Lower lobe of right lung (tissue), 2 donors: ENCODE measurements at places on chromosomes 3 and 15.

GRCh38 chr3:52393131-52393807 lies 51.6 kb downstream of the SEMA3G start:
- peaks cover 37% of the 10 kb centered on the region for H3K36me3 ChIP-seq
- H3K4me1 ChIP-seq, result no peaks in the 10 kb centered on the region
- H3K27me3 ChIP-seq, result no peaks in the 10 kb centered on the region
- peak; percentile 20 for DNase-seq
- H3K27ac ChIP-seq, result no peak overlapping the region
- H3K4me3 ChIP-seq, result no peak overlapping the region

DNA sequence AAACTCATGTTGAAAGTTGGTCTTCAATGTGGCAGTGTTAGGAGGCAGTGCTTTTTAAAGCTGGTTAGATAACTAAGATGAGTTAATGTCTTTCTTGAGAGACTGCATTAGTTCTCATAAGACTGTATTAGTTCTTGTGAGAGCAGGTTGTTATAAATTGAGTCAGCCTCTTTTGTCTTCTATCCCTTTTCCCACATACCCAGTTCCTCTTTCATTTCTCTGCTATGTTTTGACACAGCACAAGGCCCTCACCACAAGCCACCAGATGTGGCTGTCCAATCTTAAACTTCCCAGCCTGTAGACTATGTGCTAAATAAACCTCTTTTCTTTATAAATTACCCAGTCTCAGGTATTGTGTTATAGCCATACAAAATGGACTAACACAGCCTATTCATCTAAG lies 94.6 kb upstream of the SNTN start:
- H3K36me3 ChIP-seq, result no peaks in the 10 kb centered on the region
- H3K27me3 ChIP-seq, result no peaks in the 10 kb centered on the region
- no peaks in the 10 kb centered on the region for H3K4me1 ChIP-seq

GRCh38 chr15:75688831-75689230 lies 23.8 kb downstream of the CSPG4 start:
- no peak overlapping the region for H3K27ac ChIP-seq
- no peak overlapping the region for H3K4me3 ChIP-seq
- H3K27me3 ChIP-seq, result no peaks in the 10 kb centered on the region
- H3K4me1 ChIP-seq, result peaks cover 8% of the 10 kb centered on the region
- no peaks in the 10 kb centered on the region for H3K36me3 ChIP-seq

DNA sequence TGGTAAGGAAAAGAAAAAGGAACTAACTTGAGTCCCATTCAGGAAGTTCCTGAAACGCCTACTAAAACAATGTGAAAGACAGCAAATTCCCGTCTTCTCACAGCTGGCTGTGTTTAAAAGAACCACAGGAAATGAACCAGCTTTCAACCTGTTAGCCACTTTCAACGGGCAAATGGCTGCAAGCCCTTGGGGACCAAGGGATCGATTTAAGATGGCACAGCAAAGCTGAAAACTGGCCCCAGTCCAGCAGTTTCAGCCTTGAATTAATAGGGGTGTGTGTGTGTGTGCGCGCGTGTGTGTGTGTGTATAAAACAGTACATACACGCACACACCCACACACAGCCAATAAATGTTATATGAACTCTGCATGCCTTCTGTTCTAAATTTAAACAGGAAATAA lies 168.7 kb upstream of the TMCO5A start:
- H3K36me3 ChIP-seq, result no peaks in the 10 kb centered on the region
- DNase-seq, result no peak
- peaks cover 15% of the 10 kb centered on the region for H3K4me1 ChIP-seq
- no peak overlapping the region for H3K27ac ChIP-seq
- no peaks in the 10 kb centered on the region for H3K27me3 ChIP-seq

- H3K36me3 ChIP-seq, result no peaks in the 10 kb centered on the region
- H3K4me3 ChIP-seq, result no peak overlapping the region
- H3K27ac ChIP-seq, result no peak overlapping the region
- no peak for DNase-seq
- H3K4me1 ChIP-seq, result no peaks in the 10 kb centered on the region
These were observed 103.7 kb downstream of the AQP9 start for GRCh38 chr15:58241872-58242271.

DNA sequence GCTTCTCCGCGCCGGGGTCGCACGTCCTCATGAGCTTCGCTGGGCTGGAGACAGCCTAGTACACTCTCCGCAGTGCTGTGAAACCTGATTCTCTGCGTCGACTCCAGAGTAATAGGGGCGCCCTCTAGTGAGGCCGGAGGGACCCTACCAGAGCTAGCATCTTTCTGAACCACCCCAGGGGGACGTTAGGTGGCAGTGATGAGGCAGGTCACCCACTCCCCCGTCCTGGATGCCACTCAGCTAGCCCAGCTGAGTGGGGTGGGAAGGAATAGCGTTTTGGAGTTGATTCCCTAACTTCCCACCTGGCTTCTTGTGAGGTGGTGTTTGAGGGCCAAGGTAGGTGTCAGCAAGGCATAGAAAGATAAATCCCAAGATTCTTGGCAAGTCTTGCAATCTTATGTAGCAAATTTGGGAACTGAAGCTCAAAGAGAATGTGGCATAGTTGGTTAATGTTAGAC lies 4.0 kb downstream of the DUOXA2 start:
- peak overlapping the region; percentile 26 for H3K4me3 ChIP-seq
- peak; percentile 86 for DNase-seq
- peaks cover 31% of the 10 kb centered on the region for H3K4me1 ChIP-seq
- H3K27ac ChIP-seq, result no peak overlapping the region
- H3K27me3 ChIP-seq, result peaks cover 64% of the 10 kb centered on the region
- peaks cover 8% of the 10 kb centered on the region for H3K36me3 ChIP-seq

DNA sequence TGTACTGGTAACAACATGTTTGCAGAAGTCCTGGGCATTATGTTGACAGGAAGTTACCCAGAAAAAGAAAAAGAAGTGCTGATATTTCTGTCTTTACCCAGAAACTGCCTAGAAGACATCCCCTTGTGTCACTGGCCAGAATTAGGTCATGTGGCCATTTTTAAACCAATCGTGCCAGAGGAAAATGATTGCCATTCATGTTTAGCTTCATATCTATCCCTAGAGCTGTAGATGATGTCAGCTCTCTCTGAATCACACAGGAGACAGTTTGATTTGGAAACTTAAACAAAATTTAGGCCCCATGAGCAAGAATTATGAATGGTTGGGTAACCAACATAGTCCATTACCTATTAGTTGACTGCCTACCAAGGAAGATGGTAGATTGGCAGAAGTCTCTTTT lies 8.9 kb upstream of the PLOD2 start:
- H3K4me3 ChIP-seq, result no peak overlapping the region
- H3K36me3 ChIP-seq, result no peaks in the 10 kb centered on the region
- H3K27me3 ChIP-seq, result no peaks in the 10 kb centered on the region
- H3K27ac ChIP-seq, result no peak overlapping the region
- no peaks in the 10 kb centered on the region for H3K4me1 ChIP-seq

GRCh38 chr3:188446014-188446413 lies 292.1 kb downstream of the LPP start:
- no peak overlapping the region for H3K4me3 ChIP-seq
- H3K4me1 ChIP-seq, result no peaks in the 10 kb centered on the region
- no peak for DNase-seq
- no peaks in the 10 kb centered on the region for H3K27me3 ChIP-seq

- no peak overlapping the region for H3K27ac ChIP-seq
- no peaks in the 10 kb centered on the region for H3K27me3 ChIP-seq
- H3K4me3 ChIP-seq, result no peak overlapping the region
- DNase-seq, result no peak
These were observed 596.1 kb downstream of the OTOL1 start for GRCh38 chr3:162092751-162093150.

GRCh38 chr3:155112661-155113389 lies 32.7 kb downstream of the MME start:
- no peak for DNase-seq
- H3K27ac ChIP-seq, result no peak overlapping the region
- H3K4me1 ChIP-seq, result no peaks in the 10 kb centered on the region
- H3K36me3 ChIP-seq, result no peaks in the 10 kb centered on the region

DNA sequence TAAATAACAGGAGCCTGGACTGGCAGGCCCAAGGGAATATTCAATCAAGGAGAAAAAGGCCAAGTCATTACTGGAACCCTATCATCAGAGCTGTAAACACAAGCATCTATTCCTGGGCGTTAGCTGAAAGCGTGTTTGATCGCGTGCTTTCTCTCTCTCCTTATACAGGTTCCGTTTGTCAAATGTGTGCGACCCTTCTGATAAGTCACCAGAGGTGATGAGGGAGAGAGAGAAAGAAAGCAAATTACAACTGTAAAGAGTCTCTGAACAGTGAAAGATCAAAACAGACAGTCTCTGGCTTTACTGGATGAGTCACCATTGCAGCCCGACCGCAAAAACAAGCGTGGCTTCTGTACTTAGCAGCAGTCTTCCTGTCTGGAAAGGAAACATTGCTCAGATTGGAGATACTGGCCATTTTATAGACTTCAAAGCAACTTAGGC lies 39.5 kb upstream of the TPRG1 start:
- H3K4me1 ChIP-seq, result peaks cover 8% of the 10 kb centered on the region
- H3K27me3 ChIP-seq, result no peaks in the 10 kb centered on the region
- peak; percentile 65 for DNase-seq
- no peak overlapping the region for H3K4me3 ChIP-seq
- no peaks in the 10 kb centered on the region for H3K36me3 ChIP-seq

DNA sequence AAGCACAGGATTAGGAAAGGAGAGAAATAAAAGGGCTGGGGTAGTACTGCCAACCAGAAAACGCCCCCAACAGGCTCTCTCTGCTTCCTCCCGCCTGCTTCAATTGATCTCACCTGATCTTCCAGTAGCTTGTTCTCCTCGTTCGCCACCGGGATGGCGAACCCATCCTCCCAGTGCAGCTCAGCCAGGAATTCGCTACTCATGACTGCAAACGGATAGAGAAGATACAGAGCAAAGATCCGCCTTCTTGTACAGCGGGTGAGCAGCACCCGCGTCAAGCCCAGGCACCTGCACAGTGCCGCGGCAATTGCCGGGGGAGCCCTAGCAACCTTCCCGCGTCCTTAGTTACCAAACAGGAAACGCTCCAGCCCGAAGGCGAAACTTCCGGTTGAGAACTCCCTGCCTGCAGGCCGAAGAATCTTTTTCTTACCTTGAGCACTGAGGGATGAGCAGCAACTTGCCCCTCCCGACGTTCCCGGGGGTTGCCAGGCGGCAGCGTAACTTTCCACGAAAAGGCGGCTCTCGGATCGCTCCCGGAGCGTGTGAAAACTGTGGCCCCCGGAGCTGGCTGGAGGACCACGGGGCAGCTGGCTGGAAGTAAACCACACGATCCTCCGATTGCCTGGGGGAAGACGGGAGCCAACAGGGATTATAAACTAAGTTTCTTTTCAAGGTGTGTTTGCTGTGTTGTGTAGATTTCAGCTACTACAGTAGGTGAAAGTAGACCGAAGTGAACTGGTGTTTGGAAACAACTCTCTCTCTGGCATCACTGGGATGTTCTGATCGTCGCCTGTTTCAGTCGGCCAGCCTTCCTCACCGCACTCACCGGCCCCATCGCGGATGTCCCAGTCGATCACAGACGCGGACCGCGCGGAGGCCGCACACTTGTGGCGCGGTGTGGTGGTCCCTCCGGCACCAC lies at the start of gene CCDC39:
TSS of gene CCDC39 (minus strand) at position 312 of the 919 bp plus-strand sequence. CDS start at position 203, 109 bp downstream.
- peak within 1 kb of the TSS; percentile 66 for H3K4me3 ChIP-seq
- DNase-seq, result peak; percentile 70
- H3K4me1 ChIP-seq, result peaks cover 10% of the 10 kb centered on the region
- peak within 1 kb of the TSS; percentile 16 for H3K27ac ChIP-seq

DNA sequence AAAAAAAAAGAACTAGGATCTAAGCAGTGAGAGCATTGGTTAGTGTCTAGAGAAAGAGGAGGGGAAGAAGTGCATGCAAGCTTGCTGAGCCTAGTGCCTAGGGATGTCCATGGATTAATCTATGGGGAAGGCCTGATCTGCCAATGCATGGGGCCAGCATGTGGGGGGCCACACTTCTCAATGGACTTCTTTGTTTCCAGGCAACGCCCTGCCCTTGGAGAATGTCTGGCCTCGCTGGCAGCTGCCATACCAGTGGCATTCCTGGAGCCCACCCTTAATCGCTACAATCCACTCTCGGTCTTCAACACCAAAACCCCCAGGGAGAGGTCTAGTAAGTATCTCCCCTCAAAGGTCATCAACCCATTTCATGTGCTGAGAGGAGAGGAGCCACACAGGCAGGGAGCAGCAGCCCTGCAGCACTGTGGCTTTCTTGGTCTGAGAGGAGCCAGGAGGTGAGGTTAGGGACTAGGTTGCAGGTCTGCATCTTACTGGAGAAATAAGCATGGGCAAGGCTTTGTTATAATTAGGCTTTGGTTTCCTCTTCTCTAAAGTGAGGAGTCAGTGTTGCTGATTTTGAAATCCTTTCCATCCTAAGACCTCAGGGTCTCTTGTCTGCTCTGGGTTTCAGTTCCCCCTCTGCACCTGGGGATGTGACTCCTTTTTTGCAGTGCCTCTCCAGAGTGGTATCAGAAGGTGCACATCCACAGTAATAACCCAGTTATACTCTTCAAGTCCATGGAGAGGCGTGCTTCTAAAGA lies 188.1 kb upstream of the CHRM5 start:
- no peak for DNase-seq
- no peaks in the 10 kb centered on the region for H3K27me3 ChIP-seq
- H3K4me1 ChIP-seq, result no peaks in the 10 kb centered on the region
- no peak overlapping the region for H3K4me3 ChIP-seq
- H3K36me3 ChIP-seq, result no peaks in the 10 kb centered on the region
- no peak overlapping the region for H3K27ac ChIP-seq

DNA sequence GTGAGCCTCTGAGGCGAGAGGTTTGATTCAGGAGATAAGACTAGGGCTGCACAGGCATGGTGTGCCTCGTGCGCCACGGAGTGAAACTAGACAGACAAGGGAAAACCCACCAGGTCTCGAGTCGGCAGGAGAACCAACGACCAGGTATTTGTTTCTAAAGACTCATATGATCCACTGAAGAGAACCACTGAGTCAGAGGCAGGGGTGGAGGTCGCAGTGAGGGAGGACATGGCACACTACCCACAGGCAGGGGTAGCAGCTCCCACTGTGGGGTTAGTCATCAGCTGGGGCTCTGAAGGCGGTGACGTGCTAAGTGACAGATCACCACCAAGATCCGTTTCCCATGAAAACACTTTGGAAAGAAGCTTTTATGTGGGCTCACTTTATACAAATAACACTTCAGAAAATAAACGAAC lies 45.7 kb downstream of the CHSY1 start:
- H3K27me3 ChIP-seq, result no peaks in the 10 kb centered on the region
- H3K36me3 ChIP-seq, result no peaks in the 10 kb centered on the region
- DNase-seq, result no peak

- H3K4me1 ChIP-seq, result no peaks in the 10 kb centered on the region
- H3K36me3 ChIP-seq, result no peaks in the 10 kb centered on the region
- no peak for DNase-seq
- H3K27ac ChIP-seq, result no peak overlapping the region
- H3K4me3 ChIP-seq, result no peak overlapping the region
These were observed 61.1 kb upstream of the UNC13C start for GRCh38 chr15:53917109-53917508.
